ENCODE measurements at places on chromosomes 3 and 15. TPM values are rescaled to one million over a fixed set of nuclear protein-coding genes. Genes with fewer than 3 reads are reported as not detected.
A peak's percentile ranks its signal among the peaks of the same experiment; 100 is the strongest.

The SCG5 gene
- 3.0 TPM for polyA plus RNA-seq

The TTLL13 gene
- polyA plus RNA-seq: 0.02 TPM

The CFAP161 gene
- polyA plus RNA-seq: 0.03 TPM

The CCDC66 gene
- 4.0 TPM for polyA plus RNA-seq

The CATSPER2 gene
- 3.6 TPM for polyA plus RNA-seq

DNA sequence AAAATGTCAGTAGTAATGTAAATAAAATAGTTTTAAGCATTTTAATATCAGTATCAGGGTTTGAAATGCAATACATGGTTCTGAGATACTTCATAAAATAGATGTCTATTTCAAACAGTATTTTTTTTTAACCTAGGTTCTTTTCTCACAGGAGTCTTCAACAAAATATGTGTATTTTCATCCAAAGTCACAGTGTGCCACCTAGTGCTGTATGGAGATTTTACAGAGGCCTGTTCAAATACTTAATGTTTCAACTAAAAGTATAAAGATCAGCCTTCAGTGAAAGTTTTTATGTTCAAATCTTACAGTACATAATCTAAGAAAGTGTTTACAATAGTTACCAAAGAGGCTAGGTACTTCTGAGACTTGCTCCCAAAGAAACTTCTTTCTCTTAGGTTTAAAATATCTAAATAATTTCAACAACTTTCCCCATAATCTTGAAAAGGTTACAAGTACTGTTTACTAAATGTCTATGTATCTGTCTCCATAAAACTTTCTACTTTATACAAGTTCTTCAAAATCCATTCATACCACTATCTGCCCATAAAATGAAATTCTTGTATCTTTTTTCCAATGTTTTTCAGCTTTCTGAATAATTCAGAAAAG is 38.3 kb downstream of the SCAPER start:
- peak; percentile 5 for DNase-seq

GRCh38 chr3:14175383-14176037 is 2.9 kb downstream of the XPC start:
- DNase-seq: peak; percentile 25

DNA sequence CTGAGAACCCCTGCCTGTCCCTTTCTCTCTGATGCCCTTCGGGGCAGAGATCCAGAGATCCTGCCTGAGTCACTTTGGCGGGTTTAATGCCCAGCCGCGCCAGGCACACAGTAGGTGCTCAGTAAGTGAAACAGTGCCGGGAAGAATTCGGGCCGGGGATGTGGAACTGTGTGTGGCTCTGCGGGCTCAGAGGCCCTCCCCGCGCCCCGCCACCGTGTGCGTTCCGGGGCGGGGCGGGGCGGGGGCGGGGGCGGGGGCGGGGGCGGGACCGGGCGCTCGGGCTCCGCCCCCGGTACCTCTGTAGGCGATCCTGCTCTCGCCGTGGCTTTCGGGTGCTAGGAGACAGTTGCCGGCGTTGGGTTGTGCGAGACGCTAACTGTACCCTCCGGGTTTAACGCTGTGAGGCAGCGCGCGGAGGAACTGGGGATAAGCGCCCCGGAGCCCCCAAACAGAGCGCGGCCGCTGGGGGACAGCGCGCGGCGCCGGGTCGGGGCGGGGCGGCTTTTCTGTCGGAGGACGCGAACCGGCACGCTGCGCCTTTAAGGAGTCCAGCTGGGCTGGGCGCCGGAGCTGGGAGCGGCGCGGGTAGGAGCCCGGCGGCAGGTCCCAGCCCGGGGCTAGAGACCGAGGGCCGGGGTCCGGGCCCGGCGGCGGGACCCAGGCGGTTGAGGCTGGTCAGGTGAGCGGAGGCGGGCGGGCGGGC is at the start of gene ABHD6:
TSS of gene ABHD6 (plus strand) at position 555 of the 703 bp plus-strand sequence. CDS start 18,795 bp downstream, outside the sequence.
- DNase-seq: peak; percentile 73

DNA sequence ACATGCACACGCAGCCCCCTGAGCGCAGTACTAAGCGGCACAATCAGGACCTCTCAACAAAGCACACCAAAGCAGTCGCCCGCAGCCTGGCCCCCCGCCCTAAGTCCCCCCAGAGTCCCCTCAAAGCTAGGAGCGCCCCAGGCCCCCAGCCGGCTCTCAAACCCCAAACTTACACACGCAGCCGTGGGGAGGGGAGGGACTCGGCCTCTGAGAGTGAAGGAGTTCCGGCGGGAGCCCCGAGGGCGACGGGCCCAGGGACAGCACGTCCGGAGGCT is 5.5 kb downstream of the GATA2 start:
- no peak for DNase-seq

- DNase-seq: no peak
These were observed 44.0 kb downstream of the NR2F2 start for GRCh38 chr15:96374499-96374898.

GRCh38 chr3:197495059-197495455 is 60.7 kb downstream of the BDH1 start:
- peak; percentile 61 for DNase-seq

- no peak for DNase-seq
These were observed 109.9 kb downstream of the SENP2 start for GRCh38 chr3:185696039-185696438.

- peak; percentile 18 for DNase-seq
These were observed 11.3 kb downstream of the MITF start for GRCh38 chr3:69750549-69750948.

GRCh38 chr15:42324308-42324707 is 35.0 kb upstream of the CAPN3 start:
- no peak for DNase-seq

DNA sequence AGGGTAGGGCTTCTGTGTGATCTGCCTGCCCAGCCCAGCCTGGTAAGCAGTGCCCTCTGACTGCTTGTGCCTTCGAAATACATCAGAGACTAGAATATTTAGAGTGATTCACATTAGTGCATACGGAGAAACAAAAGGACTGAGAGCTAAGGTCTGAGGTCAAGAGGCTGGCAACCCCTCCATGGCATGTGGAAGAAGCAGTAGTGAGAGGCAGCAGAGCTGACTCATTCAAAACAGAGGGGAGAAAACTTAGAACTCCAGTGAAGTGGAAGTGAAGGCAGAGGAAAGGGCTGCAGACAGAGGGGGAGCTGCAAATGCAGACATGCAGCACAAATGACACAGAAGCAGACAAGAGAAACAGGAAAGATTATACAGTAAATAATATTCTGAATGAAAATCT is 61.6 kb downstream of the ULK4 start:
- DNase-seq: no peak

GRCh38 chr3:39275963-39276593 is 3.8 kb downstream of the CX3CR1 start:
- DNase-seq: no peak

DNA sequence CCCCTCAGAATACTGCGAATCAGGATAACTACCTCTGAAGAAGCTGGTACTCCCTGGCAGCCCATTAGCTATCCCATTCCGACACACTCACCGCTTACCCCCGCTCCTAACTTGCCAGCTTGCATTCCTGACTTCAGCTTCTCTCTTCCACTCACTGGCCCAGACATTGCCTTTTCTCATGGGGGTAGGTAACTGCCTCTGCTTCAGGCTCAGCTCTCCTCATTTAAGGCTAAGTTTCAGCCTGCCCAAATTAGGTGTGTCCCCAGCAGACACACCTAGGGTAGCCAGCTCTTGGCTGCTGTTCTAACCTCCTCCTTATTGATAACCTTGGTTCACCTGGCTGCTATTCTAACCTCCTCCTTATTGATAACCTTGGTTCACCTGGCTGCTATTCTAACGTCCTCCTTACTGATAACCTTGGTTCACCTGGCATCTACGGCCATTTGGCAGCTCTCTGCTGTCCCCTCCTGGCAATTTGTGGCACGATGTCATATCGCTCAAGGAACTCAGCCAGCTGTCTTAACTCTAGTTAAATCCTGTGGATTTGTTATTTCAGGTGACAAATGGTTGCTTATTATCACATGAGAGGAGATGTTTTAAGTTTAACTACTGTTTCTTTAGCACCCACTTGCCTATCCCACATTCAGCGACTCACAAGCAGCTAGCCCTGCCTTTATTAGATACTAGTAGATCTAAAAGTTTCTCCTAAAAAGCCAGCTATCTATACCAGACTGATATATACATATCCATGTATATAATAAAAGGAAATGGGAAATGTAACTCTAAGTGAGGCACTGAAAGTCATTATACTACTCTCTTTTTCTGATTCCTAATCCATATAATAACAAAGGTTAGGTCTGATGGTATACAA is 106.5 kb upstream of the ACP3 start:
- DNase-seq: peak; percentile 41

DNA sequence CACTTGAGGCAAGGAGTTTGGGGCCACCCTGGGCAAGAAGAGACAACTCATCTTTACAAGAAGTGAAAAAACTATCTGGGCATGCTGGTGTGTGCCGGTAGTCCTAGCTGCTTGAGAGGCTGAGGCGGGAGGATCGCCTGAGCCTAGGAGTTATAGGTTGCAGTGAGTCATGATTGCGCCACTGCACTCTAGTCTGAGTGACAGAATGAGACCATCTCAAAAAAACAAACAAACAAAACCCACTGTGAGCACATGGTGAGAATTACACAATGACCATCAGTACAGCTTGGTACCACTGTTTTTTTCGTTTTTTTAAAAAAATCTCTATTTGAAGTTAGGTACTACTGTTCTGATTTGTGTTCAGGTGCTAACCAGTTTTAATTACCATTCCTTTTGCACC is 13.6 kb downstream of the VPS39 start:
- DNase-seq: peak; percentile 26

DNA sequence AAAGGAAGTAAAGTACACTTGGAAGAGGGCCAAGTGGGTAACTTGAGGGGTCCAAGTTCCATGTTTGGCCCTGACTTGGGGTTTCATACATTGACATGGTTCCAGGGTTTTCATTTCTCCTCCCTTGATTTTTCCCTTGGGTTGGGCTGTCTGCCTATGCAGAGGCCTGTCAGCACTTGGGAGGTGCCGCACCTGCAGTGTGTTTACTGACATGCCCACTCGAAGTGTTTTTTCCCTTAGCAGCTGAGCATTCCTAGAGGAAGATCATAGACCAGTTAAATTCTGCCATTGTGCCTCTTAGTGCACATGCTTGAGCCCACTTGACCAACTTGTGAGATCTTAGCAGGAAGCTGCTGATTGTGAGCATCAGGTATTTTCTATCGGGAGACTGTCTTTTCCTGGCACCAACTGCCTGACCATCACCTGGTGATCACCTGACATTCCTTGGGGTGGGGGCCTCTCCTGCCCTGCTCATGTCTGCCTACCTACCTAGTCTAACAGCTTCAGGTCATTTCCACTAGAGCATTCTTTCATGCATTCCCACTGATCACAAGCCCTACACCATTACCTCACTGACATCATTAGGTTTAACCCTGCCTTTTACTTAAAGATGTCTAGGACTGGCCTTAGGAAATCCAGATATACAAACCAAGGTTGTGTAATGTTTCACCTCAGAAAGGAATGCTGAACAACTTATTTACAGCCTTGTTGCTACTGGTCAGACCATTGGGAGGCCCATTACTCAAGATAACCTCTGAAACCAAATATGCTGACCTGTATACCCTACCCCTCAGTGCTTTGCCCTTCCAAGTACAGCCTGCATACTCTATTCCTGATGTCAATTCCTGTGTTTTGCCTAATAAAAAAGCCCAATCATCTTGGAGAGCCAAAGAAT is 68.3 kb downstream of the CD47 start:
- DNase-seq: no peak

DNA sequence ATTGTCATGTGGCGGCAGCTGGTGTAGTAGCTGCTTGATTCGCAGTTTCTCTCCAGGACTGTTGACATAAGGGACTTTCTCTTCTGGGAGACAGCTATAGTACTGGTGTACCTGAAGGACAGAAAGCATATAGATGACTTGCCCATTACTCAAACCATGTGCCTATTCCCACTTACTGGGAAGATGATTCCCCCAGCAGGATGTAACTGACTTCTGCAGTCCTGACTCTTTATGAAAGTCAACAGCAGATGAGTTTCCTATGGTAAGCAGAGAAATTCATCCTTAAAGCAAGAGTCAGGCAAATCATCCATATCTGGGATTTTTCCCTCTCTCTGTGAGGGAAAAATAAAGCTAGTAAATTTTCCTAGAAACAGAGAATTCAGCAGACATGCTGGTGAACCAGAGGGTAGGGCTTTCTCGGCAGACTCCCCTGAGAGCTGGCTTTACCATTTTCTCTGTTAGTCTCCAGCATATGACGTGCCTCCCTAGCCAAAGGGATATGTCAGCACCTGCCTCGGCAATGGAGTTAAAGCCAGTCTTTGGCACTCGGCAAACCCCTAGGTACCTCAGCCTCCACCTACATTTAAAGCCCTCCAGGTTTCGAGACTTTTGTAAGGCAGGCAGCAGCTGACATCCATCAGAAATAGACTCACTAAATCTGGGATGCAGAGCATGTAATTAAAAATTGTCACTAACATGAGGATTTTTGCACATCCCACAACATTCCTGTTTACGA is 62.1 kb downstream of the PRICKLE2 start:
- peak; percentile 67 for DNase-seq

DNA sequence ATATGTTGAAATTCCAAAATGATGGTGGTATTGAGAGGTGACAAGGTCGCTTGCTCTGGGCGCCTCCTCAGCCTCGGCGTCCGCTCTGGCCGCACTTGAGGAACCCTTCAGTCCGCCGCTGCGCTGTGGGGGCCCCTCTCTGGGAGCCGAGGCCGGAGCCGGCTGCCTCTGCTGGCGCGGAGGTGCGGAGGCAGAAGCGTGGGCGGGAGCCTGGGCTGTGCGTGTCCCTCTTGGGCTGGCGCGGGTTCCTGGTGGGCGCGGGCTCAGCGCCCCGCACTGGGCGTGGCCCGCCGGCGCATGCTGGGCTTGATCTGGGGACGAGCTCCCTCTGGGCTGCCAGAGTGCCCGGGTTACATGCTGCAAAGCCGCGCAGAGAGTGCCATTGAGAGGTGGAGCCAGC is 39.8 kb upstream of the TMC3 start:
- no peak for DNase-seq

All from mammary epithelial cell (primary cell).